ENCODE measurements at places on chromosomes 4 and X.

GRCh38 chrX:2299871-2300270 lies 200.9 kb downstream of the DHRSX start:
- DNase-seq: peak; percentile 23

GRCh38 chrX:104728456-104728855 lies 162.5 kb downstream of the IL1RAPL2 start:
- no peak for DNase-seq

GRCh38 chr4:150722908-150723362 lies 141.0 kb downstream of the MAB21L2 start:
- DNase-seq: no peak

DNA sequence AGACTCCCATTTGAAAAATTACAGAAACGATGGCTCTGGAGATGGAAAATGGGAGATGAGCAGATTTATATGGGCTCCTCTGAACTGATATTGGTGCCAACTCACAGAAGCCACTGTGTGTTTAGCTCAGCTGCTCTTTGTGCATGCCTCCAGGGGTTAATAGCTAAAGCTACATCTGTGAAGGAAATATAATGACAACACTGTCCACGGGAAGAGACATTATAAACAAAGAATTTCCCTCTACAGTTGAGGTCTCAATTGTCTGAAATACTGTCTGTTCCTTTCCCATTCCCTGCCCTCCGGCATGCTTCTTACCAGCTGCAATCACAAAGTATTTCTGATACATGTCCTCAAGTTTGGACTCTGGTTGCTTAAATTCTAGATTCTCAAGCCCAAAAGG lies 40.4 kb downstream of the PPA2 start:
- no peak for DNase-seq

GRCh38 chr4:11746734-11747133 lies 318.0 kb upstream of the HS3ST1 start:
- no peak for DNase-seq

DNA sequence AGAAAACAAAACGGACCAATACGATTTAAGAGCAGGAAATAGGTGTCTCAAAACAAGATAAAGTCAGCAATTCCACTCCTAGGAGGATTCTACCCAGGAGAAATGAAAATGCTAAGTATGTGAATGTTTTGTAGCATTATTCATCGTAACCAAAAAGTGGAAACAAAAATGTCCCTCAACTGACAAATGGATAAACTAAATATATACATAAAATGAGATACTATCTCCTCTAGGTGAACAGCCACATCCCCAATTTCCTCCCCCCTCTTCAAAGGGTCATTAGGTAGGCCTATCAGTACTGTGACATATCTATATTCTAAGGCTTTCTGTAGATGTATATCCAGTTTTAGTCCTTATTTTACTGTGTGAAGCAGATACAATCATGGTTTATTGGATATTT lies 18.0 kb downstream of the DDX3X start:
- DNase-seq: no peak

GRCh38 chrX:44494357-44494756 lies 48.3 kb downstream of the FUNDC1 start:
- DNase-seq: no peak
